Right atrium auricular region (tissue), 2 donors: ENCODE measurements at places on chromosomes 3 and 15. TPM values are rescaled to one million over a fixed set of nuclear protein-coding genes. Genes with fewer than 3 reads are reported as not detected.

CLCN2 gene
- 1.3 TPM for total RNA-seq

FBLN2 gene
- 122 TPM for total RNA-seq

CSNK1G1 gene
- 4.8 TPM for total RNA-seq

MCF2L2 gene
- 0.08 TPM for total RNA-seq

- peak; percentile 82 for DNase-seq
These were observed at the start of gene ZNF445 for GRCh38 chr3:44477312-44478030. Gene ZNF445 (minus strand): TSS chr3:44477670. CDS start chr3:44455549, 22,121 bp downstream.

DNA sequence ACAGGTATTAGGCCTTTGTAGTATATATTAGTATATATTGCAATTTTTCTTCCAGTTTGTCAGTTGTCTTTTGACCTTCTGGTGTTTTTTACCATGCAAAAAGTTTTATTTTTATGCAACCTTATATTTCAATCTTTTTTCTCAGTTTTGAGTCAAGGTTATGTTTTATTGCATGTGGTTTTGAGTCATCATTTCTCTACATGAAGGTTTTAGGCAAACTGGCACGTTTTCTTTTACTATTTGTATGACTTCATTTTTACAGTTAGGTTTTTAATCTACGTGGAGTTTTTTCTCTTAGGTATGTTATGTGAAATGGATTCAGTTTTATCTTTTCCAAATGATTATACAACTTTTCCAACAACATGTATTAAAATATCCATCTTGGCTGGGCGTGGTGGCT is 36.8 kb upstream of the TCAIM start:
- no peak for DNase-seq

DNA sequence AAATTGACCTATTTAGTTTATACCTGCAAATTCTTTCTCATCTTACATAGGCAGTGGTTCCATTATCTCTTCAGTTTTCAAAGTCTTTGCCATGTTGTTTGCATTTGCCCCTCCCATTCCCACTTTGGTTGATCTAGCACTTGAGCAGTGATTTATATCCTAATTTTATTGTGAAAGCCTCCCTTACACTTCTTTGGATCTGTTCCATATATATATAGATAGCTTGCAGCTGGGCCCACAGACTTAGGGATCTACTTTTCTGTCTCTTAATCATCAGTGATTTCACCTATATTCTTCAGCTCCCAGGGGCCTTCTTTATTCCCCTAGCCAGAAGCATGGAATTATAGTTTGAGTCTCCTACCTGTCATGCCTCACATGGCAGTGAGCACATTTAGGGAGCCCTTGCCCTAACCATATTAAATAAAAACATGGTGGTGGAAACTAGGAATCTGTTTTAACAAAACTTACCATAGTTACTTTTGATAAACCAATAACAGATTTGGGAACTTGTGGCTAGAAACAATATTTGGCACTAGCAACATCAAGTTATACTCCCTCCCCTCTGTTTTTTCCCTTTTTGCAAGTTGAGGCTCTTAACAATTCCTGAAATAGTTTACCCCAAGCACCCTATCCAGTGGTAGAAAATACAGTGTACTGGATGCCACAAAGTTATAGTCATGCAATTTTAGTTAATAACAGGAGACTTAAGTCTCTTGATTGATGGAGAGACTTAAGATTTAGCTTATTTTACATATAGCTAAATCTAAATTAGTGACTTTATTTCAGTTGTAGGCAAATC is 41.7 kb downstream of the ARIH1 start:
- DNase-seq = no peak
